ENCODE measurements at places on chromosomes 7 and 10.

DNA sequence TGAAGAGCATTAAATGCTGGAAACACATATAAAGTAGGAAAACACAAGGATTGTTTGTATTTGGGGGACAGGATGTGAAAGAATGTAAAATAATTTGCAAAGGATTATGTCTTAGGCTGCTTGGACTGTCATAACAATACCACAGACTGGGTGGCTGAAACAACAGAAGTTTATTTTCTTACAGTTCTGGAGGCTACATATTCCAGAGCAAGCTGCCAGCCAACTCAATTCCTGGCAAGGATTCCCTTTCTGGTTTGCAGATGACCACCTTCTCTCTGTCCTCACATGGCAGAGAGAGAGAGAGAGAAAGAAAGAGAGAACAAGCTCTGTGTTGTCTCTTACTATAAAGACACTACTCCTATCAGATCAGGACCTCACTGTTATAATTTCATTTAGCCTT is 8.8 kb upstream of the LAMB4 start:
- no peak for DNase-seq

- no peak for DNase-seq
Measured at GRCh38 chr7:81641873-81642272, 128.0 kb downstream of the HGF start.

- no peak for DNase-seq
Measured at GRCh38 chr7:111992601-111993000, 213.6 kb downstream of the DOCK4 start.

DNA sequence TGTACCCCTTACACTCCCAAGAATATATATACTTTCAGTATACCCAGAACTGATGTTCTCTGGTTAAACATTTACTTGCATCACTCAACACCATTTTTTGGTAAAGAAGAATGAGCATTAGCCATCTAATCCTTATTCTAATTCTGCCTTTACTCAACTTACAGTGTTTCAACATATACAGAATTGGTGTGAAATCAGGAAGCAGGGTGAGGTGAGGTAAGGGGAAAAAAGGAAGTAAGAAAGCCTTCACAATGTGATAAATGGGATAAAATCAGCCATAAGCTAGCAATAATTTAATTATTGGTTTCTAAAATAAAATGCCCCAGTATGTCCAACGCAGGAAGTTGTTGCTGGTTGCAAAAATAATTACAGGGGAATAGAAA is 605.4 kb downstream of the KCNMA1 start:
- DNase-seq = no peak

All from activated naive CD4-positive, alpha-beta T cell (primary cell).